ENCODE measurements at places on chromosomes 2 and 18.

DNA sequence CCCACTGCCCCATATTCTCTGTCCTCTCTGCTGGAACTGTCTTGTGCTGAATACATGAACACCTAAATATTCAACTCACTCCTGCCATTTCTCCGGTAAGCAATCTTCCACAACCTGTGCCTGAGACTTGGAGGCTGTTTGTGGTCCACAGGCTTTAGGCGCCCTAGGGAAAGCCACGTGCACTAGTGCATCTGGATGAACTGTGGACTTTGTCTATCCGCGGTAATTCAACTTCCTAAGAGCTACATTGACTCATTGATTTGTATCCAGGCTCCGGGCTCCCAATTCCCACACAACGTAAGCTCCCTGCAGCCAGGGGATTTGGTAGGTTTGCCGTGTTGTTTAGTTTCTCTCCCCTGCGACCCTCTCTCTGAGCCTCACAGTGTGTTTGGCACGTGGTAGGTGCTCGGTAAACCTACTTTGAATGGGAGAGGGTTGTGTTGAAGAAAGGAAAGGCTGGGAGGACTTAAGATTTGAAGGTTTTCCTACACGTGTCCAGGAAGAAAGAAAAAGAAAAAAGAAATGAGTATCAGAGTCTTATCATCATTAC lies 718.2 kb downstream of the DPP10 start:
- DNase-seq = no peak

DNA sequence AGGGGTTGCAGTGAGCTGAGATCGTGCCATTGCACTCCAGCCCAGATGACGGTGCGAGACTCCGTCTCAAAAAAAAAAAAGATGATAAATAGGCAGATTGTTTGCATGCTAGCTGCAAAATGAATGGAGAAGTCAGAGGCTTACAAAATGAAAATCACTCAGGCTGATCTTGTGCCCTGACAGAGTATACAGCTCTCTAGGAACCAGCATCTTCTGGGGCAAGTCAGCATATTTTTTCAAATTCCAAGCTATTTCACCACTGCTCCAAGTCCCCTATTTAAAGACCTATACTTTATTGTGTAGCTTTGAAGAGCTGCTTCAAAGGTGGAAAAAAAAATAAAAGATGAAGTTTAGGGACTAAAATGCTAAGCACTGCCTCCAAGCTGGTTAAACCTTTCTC lies 6.1 kb downstream of the E2F6 start:
- DNase-seq = no peak

- DNase-seq = no peak
Measured at GRCh38 chr18:31677592-31677991, 6.8 kb downstream of the B4GALT6 start.

DNA sequence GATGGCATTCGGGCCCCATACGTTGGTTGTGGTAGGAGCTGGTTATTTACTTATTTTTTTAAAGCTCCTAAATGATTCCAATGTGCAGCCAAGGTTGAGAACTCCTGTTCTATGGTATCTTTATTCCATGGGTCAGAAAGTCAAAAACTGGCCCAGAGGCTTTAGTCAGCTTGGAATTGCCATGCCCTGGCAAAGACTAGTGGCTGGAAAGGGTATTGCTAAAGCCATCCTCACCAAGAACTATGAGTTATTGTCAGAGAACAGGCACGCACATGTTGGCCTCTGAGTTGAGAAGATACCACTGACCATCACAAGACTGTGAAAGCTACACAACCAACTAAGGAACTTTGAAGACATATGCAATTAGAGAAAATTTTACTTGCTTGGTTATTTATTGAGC lies 47.9 kb upstream of the ACMSD start:
- no peak for DNase-seq

DNA sequence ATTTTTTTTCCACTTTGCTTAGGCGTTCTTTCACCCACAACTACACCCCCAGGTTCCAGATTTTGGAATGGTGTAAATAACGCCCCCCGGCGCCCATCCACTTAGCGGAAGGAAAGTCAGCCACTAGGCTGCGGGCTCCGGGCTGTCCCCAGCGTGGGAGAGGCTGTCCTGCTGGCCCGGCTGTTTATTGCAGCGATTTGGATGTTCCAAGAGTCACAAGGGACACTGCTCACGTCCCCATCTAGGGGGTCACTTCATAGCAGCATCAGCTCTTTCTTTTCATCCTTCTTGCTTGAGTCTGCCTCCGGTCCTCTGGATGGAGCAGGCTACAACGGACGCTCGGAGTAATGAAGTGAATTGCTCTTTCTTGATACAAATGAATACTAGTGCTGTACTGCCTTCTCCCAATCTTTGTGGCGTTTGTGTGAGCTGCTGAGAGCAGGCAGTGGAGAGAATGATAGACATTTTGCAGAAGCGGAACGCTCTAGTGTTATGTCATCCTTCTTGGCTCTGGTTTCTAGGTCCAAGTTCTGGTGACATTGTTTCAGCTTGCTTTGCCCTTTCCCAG lies 50.7 kb upstream of the PAIP2B start:
- DNase-seq = peak; percentile 1

DNA sequence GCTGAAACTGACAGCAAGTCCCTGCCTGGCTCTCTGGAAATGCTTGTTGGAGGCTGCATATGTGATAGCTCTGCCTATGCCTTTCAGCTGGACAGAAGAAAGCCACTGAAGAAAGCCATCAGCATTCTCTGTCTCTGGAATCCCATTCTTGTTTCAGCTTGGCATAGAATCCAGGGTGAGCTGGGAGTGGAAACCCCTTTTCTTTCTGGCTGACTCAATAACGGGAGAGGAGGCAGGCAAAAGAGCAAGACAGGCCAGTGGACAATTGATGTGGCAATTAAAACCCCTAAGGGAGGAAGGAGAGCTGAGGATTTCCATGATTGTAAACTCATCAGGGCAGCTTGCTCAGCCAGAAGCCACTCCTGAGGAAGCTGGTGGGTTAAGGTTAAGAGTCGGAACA lies 208.1 kb downstream of the CLIP4 start:
- no peak for DNase-seq

DNA sequence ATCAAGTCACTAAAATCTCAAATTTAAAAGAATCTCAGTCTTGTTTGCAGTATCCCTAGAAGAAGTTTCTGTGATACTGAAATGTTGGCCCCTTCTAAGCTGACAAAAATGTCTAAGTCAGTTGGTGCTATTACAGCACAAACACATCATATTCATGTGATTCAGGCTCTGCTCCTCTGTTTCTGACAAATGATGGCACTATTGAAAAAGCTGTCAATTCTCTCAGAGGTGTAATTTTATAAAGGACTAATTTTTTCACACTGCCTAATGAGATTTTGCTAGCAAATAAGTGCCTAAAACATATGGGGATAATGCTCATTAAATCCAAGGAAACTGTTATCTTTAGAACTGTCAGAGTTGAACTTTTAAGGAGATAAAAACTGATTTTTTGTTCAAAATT lies 445.9 kb downstream of the DSC3 start:
- DNase-seq = no peak

DNA sequence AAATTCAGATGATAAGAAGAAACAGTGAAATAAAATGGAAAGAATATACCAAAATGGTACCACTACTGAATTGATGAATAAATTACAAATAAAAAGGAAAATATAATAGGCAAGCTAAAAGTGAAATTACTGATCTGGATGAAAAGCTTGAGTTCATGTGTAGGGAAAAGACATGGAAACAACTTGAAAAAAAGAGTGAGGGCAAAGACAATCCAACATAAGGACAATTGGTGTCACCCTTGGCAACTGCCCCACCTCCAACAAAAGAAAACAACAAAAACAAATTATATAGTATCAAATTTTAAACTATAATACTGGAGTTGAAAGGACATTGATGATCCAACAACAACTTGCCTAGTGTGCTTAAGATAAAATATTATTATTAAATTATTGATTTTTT lies 37.6 kb downstream of the PPP1R1C start:
- DNase-seq = no peak

GRCh38 chr18:75745147-75745546 lies 317.6 kb upstream of the SMIM21 start:
- no peak for DNase-seq

DNA sequence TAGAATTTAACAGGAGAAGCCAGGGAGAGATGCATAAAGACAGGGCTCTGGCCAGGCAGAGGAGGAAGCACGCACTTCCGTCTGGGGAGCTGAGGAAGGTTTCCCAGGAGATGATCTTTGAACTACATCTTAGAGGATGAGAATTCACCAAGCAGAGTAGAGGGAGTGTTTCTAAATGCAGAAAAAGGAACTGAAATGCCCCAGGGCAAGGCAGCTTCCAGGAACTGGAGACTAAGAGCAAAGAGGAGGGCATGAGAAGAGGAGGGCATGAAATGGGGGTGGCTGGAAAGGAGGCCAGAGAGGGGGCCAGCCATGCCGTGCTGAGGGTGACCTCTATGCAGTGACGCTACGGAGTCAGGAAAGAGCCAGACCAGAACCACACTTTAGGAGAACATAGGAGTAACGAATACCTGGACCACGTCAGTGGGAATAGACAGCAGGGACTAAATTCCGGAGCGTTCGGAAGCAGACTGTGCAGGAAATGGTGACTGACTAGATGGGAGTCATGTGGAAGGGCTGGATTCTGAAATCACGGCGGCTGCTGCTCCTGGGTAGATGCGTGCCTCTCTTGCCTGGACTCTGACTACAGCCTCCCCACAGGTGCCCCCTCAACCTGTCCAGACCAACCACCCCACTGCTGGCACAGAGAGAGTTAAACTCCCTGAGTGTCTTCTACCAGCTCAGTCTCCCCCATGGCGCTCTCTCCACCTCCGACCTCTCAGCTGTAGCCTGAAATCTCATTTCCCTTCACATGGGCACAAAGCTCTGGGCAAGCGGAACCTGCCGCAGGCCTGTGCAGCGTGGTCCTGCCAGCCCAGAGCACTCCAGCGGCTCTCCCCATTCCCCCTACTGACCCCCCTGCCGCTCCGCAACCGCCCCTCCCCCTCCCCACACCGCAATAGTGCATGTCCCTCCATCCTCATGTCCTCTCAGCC lies 87.0 kb upstream of the RTN4 start:
- DNase-seq = no peak

DNA sequence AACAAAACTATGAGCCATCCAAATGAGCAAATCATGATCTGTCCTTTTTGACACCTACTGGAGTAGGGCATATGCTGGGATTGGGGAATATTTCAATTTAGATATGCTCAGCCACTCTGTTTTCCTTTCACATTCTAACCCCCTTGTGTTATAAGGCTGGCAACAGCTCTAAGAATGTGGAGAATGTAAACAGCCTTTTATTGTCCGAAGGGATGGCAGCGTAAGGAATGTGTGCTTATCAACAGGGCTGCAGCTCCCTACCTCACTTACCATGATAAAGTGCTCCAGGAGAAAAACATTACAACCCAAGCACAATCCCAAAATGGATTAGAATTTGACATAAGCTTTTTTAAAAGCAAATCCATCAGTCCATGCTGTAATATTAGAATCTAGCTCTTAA lies 2.2 kb downstream of the NXPH2 start:
- no peak for DNase-seq

- no peak for DNase-seq
Measured at GRCh38 chr2:230794497-230794896, 70.2 kb upstream of the ITM2C start.

- no peak for DNase-seq
Measured at GRCh38 chr2:145849466-145849865, 1329.5 kb upstream of the ZEB2 start.

DNA sequence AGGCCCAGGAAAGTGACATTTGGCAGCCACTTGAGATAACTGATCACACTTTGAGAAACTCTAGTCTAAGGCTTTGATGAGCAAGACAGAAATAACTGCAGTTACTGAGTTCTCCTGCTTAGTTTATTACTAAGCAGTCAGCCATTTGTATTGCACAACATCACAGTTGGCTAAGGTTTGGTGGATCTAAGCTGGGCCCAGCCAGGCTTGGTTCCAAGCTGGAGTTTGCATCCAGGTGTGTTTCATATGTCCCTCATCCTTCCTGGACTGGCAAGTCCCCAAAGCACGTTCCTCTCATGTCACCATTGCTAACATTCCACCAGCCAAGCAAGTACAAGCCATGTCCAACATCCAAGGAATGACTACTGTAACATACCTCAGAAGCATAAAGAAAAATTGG lies 71.3 kb upstream of the ZNF532 start:
- no peak for DNase-seq

- DNase-seq = no peak
Measured at GRCh38 chr18:63683890-63684289, 18.9 kb upstream of the SERPINB11 start.

GRCh38 chr2:133241224-133241571 lies 327.1 kb downstream of the NCKAP5 start:
- no peak for DNase-seq

- DNase-seq = no peak
Measured at GRCh38 chr2:169561364-169561763, 12.3 kb downstream of the FASTKD1 start.

All from NCI-H2171 treated with DMSO at 0.1 percent for 48 hours (cell line).